CD4-positive, alpha-beta T cell treated with Interleukin-1 beta for 1 hour (primary cell): ENCODE measurements at places on chromosomes 1 and 21.

DNA sequence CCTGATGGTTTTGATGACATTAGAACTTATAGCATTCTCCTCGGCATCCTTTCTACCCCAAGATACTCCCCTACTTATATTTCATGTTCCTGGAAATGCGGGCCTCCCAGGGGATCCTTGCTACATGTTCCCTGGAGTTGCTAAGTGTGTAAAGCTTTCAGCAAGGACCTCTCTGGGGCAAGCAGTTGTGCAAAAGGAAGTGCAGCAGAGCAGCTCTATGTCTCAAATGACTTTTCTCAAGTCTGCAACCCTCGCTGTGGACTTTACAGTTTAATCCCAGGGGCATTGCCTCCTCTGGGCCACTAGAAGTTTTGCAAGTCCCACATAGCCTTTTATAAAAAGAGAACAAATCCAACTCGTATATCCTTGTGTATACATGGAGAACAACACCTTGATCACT, 20.8 kb upstream of the MNDA start:
- DNase-seq, result no peak

DNA sequence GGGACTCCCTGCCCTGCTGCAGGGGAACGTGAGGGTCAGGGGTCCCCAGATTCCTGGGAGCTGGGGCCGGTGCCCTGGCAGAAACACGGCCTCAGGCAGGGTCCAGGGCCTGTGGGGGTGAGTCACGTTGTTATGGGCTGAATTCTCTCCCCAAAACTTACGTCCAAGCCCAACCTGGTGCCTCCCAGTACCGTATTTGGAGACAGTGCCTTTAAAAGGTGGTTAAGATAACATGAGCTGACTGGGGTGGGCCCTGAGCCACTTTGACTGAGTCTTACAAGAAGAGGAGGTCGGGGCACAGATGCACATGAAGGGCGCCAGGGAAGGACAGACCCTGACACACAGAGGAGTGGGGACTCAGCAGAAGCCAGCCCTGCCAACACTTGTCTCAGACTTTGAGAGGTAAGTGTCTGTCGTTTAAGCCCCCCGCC, 99.9 kb downstream of the WDR4 start:
- DNase-seq, result no peak

DNA sequence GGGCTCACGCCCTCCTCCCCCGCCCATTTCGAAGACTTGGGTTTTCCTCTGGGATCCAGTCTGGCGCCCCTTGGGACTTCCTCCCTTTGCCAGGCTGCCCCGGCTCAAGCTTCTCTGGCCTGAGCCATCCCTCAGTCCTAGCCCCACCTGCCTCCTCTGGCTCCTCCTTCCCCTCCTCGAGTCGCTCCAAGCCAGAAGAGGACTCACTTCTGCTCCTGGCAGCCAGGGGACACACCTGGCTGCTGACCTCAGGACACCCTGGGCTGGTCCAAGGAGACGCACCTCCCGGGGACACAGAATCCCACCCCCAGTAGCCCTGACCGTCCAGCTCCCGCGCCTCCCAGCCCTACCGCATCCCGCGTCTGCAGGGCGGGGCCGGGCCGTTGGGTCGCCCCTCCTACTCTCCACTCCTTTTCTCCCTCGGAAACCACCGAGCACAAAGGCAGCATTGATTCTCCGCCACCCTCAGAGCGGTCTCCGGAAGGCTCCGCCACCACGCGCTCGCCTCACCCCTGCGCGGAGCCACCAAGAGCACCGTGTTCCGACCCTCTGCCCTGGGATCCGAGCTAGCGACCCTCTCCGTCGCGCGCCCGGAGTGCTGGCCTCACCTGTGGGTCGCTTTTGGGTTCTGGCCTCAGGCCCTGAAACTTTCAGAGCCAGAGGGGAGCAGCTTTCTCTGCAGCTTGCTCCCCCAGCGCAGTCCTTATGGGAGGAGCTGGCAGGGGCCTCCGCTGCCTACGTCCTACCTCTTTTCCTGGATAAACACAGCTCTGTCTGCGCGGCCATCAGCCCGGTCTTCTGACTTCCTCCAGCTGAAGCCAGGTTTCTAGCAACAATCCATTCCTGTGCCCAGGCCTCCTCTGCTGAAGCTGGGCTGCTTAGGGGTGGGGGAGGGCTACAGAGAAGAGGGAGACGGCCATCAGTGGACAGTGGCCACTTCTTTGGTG, at the start of gene C2CD4D:
C2CD4D (minus strand) TSS at position 364 of the 947 bp plus-strand sequence. CDS start 831 bp downstream, outside the sequence.
- DNase-seq, result peak; percentile 74

DNA sequence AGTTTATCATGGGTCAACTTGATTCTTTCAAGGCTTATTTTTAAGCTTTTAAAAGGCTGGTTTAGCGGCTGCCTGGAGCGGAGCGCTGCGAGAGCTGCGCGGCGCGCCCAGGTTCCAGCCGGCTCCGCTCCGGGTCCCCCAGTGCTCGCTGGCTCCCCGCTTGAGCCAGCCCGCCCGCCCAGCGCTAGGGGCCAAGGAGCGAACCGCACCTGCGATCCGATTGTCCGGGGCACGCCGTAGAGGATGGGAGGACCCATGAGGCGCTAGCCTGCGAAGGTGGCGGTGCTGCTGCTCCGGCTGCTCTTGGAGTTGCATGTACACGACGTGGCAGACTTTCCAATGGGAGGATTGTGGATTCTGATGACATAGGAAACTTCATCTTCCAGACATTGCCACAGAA, 9.9 kb upstream of the CFHR4 start:
- DNase-seq, result no peak

DNA sequence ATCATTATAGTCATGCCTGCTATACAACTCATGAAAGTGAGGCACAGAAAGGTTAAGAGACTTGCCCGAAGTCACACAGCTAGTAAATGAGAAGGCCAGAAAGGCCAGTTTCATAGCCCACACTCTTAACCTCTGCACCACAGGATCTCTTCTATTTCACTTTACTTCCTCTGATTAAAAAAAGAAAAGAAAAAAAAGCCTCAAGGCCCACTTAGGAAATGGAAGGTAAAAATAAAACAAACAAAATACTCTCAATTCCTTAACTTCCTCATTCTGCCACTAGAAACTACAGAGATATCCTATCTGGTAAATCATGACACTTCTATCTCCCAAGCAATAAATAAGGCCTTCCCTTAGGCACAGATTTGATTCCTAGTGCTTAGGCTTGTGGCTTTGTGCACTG, 7.6 kb upstream of the ENAH start:
- no peak for DNase-seq

GRCh38 chr1:107900090-107900945, 64.7 kb downstream of the VAV3 start:
- no peak for DNase-seq

- DNase-seq, result no peak
These were observed 67.8 kb upstream of the FGGY start for GRCh38 chr1:59229138-59229537.

DNA sequence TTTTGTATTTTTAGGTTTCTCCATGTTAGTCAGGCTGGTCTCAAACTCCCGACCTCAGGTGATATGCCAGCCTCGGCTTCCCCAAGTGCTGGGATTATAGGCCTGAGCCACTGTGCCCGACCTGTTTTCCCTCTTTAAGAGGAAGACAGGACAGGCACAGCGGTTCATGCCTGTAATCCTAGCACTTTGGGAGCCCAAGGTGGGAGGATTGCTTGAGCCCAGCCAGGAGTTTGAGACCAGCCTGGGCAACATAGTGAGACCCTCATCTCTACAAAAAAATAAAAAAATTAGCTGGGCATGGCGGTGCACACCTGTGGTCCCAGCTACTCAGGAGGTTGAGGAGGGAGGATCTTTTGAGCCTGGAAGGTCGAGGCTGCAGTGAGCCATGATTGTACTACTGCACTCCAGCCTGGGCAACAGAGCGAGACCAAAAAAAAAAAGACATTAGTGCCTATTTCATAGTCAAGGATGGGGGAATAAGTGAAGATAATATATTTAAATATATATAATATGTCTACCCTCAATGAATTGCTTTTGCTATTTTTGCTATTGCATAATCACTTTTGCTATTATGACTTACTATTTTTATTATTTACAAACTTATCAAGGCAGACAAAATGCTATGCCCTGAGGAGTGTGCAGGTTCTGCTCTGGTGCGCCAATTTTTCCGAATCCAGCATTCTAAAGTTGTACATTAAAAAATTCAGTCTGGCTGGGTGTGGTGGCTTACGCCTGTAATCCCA, 17.7 kb downstream of the MARCKSL1 start:
- no peak for DNase-seq

DNA sequence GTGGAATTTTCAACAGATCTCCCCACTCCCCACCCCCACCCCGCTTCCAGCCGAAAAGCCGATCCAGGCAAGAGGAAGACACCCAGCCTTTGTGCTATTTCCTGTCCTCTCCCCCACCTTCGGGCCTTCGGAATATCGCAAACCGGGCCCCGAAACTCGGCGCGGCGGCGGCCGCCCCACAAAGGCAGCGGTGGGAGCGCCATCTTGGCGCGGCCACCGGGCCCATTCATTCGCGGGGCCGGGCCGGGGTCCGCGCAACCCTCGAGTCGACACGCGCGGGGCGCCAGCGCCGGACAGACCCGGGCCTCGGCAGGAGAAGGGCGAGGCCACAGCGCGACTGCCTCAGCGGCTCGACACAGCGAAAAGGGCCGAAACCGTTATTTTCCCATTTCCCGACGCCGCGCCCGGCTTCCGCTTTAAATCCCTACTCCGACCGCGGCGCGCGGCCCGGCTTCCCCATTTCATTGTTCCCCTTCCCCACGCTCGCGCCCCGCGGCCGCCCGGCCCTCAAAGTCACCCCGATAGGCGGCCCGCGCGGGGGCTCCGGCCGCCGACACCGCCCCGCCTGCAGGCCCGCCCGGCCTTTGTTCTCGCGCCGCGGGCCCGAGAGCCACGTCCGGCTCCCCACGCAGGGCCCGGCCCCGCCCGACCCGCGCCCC, 911 bp downstream of the GNB1 start:
- DNase-seq, result peak; percentile 65

DNA sequence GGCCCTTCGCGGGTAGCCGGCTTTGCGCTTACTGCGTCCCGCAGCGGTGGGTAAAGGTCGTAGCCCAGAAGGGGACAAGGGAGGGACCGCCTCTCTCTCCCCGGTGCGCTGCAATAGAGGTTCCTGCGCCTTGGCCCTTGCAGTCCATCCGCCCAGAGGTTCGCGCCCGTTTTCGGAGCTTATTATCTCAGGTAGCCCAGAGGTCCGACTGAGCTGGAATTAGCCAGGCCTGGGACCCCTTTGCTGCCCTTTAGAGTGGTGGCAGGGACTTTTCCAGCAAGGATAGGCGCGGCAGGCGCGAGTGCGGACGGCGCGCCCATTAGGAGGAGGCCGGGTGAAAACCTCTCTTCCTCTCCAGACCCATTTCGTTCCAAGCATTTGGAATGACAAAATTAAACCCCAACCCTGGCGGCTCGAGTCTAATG, 5.0 kb downstream of the LHX4 start:
- DNase-seq, result no peak

DNA sequence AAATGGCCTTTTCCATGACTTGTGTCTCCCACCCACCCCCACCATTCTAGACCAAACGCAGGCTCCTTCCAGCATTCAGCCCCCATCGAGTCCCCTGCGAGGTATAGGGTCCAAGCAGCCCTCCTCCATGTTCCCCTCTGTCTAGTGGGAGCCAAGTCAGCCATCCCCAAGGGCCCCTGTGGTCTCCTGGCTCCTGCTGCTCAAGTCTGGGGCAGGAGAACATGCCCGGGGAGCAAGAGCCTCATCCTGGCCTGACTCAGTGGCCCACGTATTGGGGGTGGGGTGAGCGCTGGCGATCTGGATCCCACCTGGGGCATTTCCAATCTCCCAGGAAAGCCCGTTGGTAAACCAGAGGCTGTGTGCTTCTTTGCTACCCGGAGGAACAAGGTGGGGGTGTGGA, 4.1 kb upstream of the PRDM16 start:
- DNase-seq, result no peak

GRCh38 chr1:1274299-1274930, 761 bp upstream of the UBE2J2 start:
- no peak for DNase-seq

GRCh38 chr1:167821969-167822685, 91.8 kb downstream of the ADCY10 start:
- no peak for DNase-seq

GRCh38 chr1:223175633-223176032, 32.6 kb upstream of the TLR5 start:
- DNase-seq, result peak; percentile 50

DNA sequence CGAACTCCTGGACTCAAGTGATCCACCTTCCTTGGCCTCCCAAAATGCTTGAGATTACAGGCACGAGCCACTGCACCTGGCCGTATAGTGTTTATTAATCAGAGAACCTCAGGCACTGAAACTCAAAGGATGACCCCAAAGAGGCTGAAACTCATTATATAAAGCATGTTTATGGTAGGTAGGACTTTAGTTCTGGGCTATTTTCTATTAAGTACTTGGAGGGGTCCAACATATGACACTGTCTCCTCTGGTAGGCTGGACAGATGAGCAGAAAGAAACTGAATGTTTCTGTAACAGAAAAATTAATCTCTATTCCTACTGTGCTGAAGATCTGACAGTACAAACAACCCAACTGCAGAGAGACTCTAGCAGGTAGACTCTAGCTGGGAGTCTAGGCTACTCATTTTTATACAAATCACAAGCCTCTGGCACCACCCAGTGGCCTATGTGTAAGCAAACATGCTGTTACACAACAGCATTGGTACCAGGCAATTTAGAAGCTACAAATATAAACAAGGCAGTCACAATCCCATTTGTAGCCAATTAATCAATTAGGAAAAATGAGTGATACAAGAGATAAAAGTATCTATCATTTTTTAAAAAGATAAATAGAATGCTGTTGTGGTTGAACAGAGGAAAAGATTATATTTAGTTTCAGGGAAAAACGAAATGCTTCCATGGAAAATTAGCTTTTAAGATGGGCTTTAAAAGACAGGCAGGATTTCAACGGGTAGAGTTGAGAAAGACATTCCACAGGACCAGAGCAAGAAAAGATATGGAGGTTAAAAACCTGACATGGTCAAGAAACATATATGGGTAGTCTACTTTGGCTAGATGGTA, 10.4 kb downstream of the DCAF8 start:
- peak; percentile 71 for DNase-seq

- no peak for DNase-seq
These were observed 16.6 kb upstream of the LEMD1 start for GRCh38 chr1:205438213-205439158.

- peak; percentile 49 for DNase-seq
These were observed 50.3 kb downstream of the HIVEP3 start for GRCh38 chr1:41868241-41868998.

GRCh38 chr1:233277637-233278606, 17.6 kb downstream of the PCNX2 start:
- no peak for DNase-seq

DNA sequence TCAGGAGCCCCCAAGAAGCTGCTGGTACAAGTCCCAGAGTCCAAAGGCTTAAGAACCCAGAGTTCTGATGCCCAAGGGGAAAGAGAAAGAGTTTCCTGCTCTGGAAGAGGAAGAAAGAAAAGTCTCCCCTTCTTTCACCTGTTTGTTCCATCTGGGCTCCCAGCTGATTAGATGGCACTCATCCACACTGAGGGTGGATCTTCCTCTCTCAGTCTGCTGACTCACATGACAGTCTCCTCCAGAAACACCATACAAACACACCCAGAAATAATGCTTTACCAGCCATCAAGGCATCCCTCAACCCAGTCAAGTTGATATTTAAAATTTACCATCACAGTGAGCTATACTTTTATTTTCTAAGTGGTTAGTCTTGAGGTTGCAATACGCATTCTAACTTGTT, 257.9 kb downstream of the PAPPA2 start:
- DNase-seq, result no peak
